ENCODE measurements at places on chromosomes 2 and 18.

DNA sequence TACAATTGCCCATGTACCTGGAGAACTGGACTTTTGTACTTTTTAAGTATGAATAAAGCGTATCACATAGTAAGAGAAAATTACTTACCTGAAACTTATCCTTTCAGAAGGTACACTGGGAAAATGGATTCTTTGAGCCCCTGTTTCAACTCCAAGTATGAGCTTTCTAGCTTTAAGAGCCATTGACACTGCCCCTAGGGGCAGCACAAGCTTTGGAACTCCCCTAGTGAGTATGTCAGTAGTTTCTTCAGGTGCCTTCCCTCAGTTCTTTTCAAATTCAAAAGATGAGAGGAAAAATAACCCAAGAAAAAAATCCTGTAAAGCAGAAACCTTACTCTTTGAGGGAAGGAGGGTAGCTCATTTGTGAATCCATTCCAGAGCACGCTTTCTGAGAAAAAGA, 124.1 kb downstream of the MEMO1 start:
- no peak for DNase-seq

GRCh38 chr2:163570391-163570790, 165.4 kb downstream of the FIGN start:
- DNase-seq = no peak

- DNase-seq = no peak
Observed at GRCh38 chr2:235737396-235737795, 243.6 kb downstream of the AGAP1 start.

DNA sequence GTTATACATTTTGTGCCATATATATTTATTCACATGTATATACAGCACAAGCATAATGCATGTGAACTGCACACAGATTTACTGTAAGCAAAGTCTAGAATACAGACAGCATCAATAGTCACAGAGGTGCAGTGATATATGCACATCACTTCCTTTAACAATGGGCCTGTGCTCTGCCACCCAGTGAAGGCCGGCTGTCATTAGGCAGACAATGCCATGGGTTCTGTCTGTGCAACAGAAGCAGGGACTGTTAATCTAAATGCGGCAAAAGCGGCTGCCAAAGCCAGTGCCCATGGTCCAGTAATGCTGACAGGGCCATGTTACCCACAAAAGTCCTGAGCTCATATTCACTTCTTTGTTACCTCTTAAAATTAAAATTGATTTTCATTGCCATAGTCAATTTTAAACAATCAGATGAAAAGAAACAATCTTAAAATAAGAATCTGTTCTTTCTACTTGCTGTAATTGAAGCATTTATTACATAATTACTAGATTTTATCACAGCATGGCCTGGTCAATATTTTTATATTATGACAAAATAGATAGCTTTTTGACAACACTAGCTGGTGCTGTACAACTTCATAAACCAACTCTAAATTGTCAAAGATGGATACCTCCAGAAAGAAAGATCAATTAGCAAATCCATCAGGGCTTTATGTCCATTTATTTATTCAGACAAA, 232.0 kb downstream of the STK39 start:
- no peak for DNase-seq

GRCh38 chr2:183126635-183127034, 2.4 kb downstream of the NUP35 start:
- DNase-seq = no peak

- DNase-seq = no peak
Observed at GRCh38 chr2:227653419-227653818, 13.2 kb upstream of the SCYGR5 start.

Measured in osteocyte (in vitro differentiated cells).